ENCODE measurements at places on chromosomes 7 and 10. TPM values are rescaled to one million over a fixed set of nuclear protein-coding genes. Genes with fewer than 3 reads are reported as not detected.

DNA sequence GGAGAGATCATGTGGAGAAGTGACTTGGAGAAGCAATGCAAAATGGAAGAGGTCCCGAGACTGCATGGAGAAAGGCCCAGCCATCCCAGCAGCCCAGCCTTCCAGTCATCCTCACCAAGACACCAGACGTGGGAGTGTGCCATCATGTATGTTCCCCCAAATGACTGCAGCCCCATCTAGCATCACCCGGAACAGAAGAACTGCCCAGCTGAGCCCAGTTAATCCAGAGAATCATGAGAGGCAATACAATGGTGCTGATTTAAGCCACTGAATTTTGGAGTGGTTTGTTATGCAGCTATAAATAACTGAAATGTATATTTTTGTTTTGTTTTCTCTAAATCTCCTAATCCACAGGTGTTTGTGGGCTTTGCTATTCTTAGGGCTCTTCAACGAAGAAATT, 22.5 kb upstream of the VCL start:
- no peak for DNase-seq

DNA sequence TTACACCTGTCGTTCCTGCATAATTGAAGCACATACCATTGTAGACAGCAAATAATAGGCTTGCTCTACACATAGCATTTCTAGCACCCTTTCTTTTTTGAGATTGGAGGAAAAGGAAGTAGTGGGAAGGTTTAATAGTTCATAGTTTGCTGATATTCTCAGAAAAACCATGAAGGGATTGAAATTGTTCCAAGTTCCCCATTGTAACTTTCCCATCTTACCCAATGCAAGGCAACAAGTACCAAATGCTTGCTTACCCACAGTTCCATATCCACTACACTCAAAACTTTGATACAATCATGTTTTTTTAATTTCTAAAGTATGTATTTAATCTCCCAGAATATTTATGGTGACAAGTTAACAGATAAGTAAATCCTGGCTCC, 13.8 kb downstream of the CYP3A5 start:
- DNase-seq, result no peak

- DNase-seq, result no peak
These were observed 61.0 kb downstream of the VIPR2 start for GRCh38 chr7:159083698-159084068.

- DNase-seq, result no peak
These were observed 21.6 kb upstream of the PPA1 start for GRCh38 chr10:70254778-70255328.

GRCh38 chr7:141421306-141421705, 129.9 kb upstream of the AGK start:
- no peak for DNase-seq

- no peak for DNase-seq
These were observed 89.7 kb upstream of the CDK6 start for GRCh38 chr7:92925876-92926696.

DNA sequence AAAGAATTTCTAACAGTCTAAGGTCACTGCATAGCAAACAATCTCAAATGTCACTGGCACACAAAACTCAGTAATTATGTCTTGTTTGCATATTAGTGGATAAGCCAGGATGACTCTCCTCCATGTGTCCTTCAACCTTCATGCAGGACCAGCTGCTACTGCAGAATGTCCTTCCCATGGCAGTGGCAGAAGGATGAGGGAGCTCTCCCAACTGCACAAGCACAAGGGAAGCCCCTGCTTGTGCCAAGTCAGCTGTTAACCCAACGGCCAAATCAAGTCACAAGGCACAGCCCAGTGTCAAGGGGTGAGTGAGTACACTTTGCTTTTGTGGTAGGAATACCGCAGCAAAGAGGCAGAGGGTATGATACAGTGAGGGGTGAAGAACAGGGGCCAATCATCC, 59.3 kb upstream of the VWC2 start:
- no peak for DNase-seq

Gene BRAT1
- 29.7 TPM for total RNA-seq

Gene SSC4D
- total RNA-seq, result 4.0 TPM

Gene PNLIP
- not detected for total RNA-seq

Gene UPK3B
- total RNA-seq, result 4.6 TPM
